Activated CD4-positive, alpha-beta T cell treated with anti-CD3 and anti-CD28 coated beads, Interleukin-2, amount 50 U/mL, for 48 hours (primary cell): ENCODE measurements at places on chromosomes 5 and 9.

DNA sequence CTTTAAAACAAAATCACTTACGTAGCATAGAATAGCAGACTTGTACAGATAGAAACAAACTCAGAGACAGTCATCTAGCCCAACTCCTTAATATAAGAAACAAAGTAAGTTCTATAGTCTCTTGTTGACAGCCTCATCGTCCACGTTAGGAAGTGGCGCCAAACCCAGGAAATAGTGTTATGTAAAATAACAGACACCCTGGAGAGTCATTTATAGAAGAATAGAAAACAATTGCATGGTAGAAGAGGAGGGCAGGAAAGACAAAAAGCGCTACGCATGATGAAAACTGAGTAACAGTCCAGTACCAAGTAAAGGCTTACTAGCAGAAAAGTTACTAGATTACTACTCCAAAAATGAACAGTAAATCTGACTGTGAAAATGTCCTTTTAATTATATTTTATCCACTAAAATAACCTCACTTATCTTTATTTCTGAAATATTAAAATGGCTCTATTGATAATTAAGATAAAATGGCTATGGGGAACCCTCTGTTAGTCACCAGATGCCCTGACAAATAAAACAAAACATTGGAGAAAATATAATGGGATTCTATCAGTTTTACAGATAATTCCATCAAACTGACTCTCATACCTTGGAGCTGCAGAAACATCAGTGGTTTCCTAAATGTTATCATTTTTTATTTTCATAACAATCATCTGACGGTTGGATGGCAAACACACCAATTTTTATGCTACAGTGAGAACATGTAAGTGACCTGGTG is 434.0 kb upstream of the C9orf72 start:
- DNase-seq, result no peak

DNA sequence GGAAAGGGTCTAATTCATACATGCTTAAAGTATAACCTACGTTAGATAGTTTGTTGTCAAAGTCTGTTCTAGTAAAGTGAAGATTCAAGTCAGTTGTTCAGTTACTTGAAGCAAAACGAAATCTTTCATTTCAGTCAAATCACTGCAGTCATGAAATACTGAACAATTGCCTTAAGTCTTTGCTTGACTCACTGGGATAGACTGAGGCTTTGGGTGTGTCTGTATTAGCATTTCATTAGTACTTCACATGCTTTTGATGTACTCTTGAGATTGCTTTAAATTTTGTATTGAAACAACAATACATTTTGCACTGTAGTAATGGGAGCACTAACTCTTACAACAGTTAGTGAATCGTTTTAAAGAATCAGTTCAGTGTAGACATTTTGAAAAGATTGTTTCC is 4.0 kb upstream of the CMYA5 start:
- DNase-seq, result no peak

DNA sequence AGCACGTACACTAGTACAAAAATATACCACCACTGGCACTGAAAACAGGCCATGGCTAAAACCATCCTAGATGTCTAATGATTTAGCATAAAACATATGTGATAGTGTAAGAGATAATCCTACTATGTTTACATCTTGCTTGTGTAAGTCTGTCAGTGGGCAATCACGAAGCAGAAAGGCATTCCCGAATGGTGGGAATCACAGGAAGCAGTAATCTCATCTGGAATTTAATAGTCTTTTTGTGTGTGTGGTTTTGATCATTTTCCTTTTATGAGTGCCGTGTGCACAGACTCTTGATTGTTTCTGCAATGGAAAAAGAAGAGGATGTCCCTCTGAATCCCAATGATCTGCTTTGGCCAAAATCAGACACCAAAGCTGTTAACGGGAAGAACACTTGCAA is 200.5 kb downstream of the EBF1 start:
- DNase-seq, result no peak

- no peak for DNase-seq
These were observed 19.6 kb downstream of the ETF1 start for GRCh38 chr5:138523406-138523805.

- no peak for DNase-seq
These were observed 44.4 kb upstream of the RICTOR start for GRCh38 chr5:39118638-39119037.

DNA sequence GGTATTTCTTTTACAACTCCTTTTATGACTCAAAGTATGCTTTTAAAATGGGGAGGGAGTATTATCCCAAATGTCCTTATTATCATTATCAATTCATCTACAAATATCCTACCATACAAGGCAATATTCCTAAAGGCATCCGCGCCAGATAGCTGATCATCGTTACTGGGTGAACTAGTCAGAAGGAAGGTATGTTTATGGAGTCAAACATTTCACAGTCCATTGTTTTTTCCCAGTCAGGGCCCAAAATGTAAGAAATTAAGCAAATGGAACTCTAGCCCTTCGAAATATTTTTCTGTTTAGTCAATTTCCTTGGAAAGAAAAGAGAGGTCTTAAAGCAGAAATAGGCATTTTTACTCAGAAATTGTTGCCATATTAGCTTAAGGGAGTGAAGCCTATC is 188.5 kb upstream of the CCNG1 start:
- no peak for DNase-seq

GRCh38 chr9:125549891-125550885 is 156.8 kb downstream of the MAPKAP1 start:
- no peak for DNase-seq

- DNase-seq, result no peak
These were observed 975 bp upstream of the NXNL2 start for GRCh38 chr9:88533951-88534455.

GRCh38 chr5:15254607-15255006 is 245.4 kb upstream of the FBXL7 start:
- no peak for DNase-seq

- no peak for DNase-seq
These were observed 38.7 kb downstream of the G3BP1 start for GRCh38 chr5:151810449-151810848.

GRCh38 chr5:72507231-72507906 is at the start of gene ZNF366:
TSS of gene ZNF366 (minus strand) at chr5:72507410. CDS start at chr5:72461496, 45,914 bp downstream.
- DNase-seq, result no peak

- no peak for DNase-seq
These were observed 10.9 kb downstream of the PTPN3 start for GRCh38 chr9:109487247-109487646.

GRCh38 chr5:73031839-73032238 is 76.0 kb downstream of the FCHO2 start:
- DNase-seq, result no peak

GRCh38 chr5:174729075-174729680 is 4.8 kb downstream of the MSX2 start:
- no peak for DNase-seq

GRCh38 chr9:84736081-84736480 is 66.6 kb downstream of the NTRK2 start:
- no peak for DNase-seq

GRCh38 chr5:113759505-113759904 is 246.0 kb downstream of the YTHDC2 start:
- DNase-seq, result no peak

- DNase-seq, result no peak
These were observed 20.9 kb downstream of the RFK start for GRCh38 chr9:76373173-76373783.

- no peak for DNase-seq
These were observed 586 bp upstream of the FCHO2 start for GRCh38 chr5:72955143-72955767.

GRCh38 chr9:8867148-8867547 is 1067.6 kb upstream of the DMAC1 start:
- DNase-seq, result no peak

GRCh38 chr9:24625097-24625496 is 79.4 kb upstream of the IZUMO3 start:
- DNase-seq, result no peak

- no peak for DNase-seq
These were observed 234.6 kb downstream of the GABRB2 start for GRCh38 chr5:161311965-161312364.

DNA sequence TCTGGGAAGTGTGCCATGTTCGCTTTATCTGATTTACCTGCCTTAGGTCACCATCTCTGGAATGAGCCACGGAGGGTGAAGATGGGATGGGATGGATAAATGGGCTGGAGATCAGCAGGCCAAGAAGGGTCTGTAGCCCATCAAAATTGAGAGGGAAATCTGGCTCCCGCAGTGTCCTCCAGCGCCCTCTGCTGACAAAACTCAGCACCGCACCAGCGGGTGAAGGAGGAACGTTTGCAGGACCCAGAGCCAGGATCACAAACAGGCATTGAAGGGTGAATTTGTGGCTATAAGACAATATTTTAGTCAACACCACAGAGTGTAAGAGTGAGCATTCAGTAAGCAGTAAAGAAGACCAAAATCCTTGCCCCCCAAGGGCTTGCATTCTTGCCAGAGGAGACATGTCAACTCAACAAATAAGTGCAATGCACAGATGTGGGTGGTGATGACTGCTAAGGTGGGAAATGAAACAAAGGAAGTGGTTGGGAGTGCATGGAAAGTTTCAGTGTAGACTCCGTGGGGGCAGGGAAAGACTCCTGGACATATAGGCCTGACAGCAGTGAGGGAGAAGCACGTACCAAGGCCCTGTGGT is 124.4 kb downstream of the TENT4A start:
- peak; percentile 64 for DNase-seq

DNA sequence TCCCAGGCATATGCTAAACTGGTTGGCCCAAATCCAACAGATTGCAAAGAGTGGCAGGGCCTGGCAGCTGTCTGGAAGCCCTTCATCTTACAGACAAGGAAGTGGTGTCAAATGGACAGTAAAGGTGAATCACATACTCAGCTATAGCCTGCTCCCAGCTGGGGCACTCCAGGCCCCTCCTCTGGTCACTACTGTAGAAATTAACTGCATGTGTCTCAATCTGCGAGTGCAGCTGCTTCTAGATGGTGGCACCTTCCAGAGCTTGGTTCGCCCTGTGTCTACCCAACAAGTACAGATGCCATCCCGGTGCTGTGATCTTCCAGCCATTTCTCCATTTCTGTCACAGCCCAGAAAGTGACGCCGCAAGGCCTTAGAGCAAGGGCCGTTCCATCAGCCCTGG is 50.2 kb downstream of the OTULIN start:
- DNase-seq, result no peak

DNA sequence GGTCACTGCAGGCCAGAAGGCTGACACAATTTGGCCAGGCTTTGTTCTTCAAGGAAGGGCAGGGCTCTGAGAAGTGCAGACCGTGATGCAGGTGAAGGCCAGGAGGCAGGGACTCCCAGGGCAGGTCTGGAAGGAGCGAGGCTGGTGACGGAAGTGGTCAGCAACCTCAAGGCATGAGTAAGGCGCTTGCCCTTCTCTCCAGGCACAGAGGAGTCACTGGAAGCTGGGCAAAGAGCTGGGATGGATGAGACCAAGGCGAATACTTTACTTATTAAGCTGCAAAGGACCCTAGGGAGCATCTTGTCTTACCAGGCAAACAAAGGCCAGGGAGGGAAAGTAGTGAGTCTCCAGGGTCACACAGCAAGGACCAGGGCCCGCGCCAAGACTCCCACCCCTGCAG is 18.6 kb downstream of the IRF1 start:
- DNase-seq, result no peak
